Stimulated activated CD4-positive, alpha-beta T cell treated with anti-CD3 and anti-CD28 coated beads, Interleukin-4, amount 100 ng/mL, for 24 hours (primary cell): ENCODE measurements at places on chromosomes 3 and 15.

GRCh38 chr15:66598095-66598815 lies 32.5 kb upstream of the LCTL start:
- DNase-seq: no peak

GRCh38 chr3:13110678-13111116 lies 37.5 kb upstream of the IQSEC1 start:
- no peak for DNase-seq

DNA sequence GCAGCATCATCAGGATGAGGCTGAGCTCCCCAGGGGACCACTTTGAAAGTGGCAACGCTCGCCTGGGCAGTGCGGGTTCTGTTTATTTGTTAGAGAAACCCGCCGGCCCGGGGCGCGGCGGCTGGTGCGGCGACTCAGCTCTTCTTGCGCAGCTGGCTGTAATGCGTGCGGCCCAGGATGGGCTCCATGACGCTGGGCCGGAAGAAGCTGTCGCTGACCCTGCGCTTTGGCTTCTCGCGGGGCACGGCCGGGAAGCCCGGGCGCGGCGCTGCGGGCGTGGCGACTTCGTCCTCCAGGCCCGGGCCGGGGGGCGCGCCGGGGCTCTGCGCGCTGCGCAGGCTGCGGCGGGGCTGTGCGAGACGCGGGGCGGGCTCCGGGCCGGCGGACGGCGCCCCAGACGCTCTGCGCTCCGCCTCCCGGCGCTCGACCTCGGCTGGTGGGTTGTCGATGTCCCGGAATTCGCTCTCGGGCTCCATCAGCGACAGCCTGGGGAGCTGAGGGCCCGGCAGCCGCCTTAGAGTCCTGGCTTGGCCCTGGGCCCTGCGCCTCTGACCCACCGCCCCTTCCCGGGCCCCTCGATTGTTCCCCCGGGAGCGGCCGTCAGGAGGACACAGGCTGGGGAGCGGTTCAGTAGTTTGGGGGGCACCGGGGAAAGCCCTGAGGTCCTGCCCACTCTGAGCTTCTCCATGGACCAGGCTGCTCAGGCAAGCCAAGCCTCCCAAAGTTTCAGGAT lies 10.3 kb upstream of the KIF7 start:
- no peak for DNase-seq

GRCh38 chr3:187746442-187747281 lies 1.4 kb upstream of the BCL6 start:
- peak; percentile 21 for DNase-seq

DNA sequence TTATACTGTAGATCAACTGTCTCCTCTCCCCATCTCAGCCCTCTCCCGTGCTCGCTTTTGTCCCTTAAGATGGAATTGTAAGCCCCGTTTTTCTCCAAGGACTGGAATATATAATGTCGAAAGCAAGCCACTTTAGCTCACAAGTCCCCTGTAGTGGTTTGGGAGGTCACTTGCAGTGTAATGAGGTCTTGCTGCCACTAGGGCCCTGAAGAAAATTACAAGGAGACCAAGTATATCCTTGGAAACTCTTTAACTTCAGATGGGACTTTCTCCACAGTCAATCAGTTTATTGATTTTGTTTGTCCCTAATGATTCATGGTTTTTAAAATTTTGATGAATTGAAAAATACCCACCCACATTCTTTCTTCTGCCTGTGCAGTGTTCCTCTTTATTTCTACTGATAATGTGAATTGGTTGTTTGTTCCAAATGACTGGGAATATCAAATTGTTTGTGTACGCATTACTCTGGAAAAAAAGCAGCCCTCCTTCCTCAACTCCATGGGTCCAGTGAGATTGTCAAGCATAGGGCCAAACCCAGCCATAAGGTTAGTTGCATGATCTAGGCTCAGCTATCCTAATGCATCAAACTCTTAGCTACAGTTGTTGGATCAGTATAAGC lies 294.8 kb downstream of the MCTP2 start:
- DNase-seq: no peak
